ENCODE measurements at places on chromosomes 4 and X.

DNA sequence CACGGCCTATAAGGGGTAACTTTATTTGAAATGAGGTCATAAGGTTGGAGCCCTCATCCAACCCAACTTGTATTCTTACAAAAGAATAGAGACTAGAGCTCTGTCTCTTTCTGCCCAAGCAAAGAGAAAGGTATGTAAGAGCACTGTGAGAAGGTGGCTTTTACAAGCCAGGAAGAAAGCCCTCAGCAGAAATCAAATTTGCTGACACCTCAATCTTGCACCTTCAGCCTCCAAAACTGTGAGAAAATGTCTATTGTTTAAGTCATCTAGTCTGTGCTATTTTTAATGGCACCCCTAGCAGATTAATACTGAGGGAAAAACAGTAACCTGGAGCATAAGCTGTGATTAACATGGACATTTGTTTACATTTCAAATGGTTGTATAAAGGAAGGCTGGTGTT, 860.7 kb downstream of the PCDH7 start:
- no peak for DNase-seq

DNA sequence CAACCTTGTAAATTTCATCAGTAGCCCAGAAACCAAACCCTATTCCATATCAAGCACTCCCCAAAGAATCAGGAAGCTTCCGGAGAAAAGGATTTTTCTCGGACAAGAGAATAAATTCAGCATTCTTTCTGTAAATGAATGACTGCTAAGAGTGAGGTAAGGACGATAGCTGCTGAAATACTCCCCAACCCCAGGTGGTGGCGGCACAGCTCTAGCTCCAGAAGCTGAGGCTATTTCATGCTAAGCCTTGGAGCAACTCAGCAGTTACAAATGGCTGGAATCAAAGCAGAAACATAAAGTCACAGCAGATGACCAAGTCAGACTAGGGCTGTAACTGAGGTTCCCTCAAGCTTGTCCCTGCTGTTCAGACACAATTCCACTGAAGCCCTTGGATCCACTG, 13.9 kb upstream of the PCDH19 start:
- DNase-seq, result no peak

- DNase-seq, result no peak
Observed at GRCh38 chr4:187541666-187542065, 453.9 kb upstream of the ZFP42 start.

- DNase-seq, result peak; percentile 35
Observed at GRCh38 chrX:68686097-68686977, 38.9 kb downstream of the STARD8 start.

DNA sequence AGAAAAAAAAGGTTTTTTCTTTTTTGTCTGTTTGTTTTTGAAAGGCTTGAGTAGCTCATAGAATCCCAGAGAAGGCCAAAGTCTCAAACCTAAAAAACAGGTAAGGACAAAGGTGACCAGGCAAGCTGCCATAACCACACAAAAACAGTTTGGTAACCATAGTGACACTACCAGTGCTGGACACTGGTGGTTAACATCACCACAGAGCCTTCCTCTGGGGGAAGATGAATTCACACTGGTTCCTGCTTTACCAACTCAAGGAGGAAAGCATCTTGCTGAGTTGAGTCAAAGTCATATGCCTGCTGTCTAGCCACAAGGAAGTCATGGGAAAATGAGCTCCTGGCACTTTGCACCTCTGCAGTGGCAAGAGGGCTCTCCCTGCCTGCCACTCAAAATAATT, 32.5 kb downstream of the IDS start:
- no peak for DNase-seq

- DNase-seq, result no peak
Observed at GRCh38 chr4:36072529-36072928, 171.8 kb downstream of the ARAP2 start.

DNA sequence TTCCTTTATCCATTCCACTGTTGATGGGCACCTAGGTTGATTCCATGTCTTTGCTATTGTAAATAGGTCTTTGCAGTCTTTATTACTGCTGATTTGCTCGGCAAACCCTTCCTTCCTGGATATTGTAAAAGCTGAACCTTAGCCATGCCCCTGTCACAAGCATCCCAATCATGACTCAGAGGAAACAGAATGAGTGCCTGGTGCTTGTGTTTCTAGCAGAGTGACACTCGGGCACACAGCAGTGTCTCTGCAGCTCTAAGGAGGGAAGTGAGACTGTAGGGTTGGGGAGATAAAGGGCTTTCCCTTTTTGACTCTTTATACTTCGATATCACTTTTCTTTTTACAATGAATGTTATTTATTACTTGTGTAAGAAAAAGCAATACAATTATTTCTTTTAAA, 83.3 kb downstream of the AKAP4 start:
- no peak for DNase-seq

DNA sequence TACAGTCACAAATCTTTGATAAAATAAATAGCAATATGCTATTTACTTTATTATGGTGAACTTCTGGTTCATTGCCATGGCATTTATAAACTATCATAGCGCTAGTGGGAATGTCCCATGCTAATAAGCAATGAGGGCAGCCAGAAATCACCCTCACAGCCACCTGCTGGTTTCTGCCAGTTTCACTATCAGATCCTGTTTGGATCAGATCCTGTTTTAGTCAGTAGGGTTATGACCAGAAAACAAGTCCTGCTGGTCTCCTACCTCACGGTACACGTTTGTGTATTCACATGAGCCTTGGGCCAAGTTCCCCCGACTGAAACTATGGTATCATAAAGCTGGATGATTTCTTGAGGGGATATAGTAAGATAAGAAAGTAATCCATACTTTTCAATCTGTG, 17.7 kb downstream of the FOXR2 start:
- DNase-seq, result no peak

DNA sequence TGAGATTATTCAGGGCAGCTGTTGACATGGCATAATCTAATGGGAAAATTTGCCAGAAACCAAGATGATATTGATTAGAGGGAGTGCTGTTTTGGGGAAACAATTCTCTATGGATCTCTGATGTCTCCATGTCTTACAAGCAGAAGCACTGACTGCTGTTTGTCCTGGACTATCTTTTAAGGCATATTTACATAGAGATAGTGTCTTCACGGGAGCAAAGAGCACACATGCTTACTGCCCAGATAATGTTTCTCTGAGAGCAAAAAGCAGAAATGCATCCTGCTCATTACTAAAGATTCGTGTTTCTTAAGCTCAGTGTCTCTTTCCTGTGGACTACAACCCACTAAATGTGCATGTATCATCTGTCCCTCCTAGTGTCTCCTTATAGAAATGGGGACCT, 41.3 kb upstream of the GLRA3 start:
- no peak for DNase-seq

DNA sequence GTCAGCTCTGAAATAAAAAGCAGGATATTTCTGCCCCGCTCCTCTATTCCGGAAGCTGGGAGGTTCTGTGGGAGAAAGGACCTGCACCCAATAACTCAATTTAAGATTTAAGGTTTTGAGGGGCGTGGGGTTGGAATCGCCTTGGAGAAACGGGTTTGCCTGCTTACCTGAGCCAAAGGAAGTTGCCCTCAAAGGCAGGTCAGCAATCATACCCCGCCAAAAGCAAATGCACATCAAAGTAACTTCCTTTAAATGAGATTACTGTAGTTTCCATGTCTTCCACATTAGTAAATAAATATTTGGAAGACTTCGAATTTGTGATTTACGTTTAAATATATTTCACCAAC, 978 bp upstream of the HS3ST1 start:
- DNase-seq, result no peak

DNA sequence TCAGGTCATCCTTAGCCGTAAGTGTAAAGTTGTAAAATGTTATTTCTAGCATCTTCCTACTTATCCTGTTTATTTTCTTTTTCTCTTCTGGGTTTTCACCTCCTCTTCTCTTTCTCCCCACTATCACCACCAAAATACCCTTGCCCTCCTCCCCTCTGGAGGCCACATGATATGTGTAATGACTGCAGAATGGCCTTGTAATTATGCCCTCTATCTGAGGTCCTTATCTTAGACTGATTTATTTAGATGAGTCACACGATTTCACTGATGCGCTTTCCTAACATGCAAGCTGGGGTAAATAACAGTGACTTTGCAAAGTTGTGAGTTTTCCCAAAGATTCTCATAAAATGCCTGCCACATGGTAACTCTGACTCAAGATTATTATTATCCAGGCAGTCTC, 231.8 kb upstream of the GPRIN3 start:
- DNase-seq, result no peak

GRCh38 chrX:117936118-117936517, 180.5 kb downstream of the KLHL13 start:
- DNase-seq, result no peak

GRCh38 chrX:13752141-13752540, 17.6 kb downstream of the OFD1 start:
- DNase-seq, result no peak

DNA sequence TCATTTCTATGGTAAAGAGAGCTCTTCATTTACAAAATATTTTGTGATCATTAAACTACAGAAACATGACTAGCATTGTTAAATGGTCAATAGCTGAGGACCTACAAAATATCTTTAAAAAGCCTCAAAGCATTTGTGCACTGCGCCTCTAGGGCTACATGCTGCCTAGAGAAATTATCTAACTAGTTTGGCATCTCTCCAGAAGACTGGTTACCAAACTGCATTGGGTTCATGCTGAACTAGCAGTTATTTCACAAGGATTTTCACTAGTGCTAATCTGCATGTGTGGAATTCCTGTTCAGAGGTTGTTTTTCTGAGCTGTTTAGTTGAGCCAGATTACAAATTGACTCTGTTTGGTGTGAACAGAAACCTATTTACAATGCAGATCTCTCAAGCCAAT, 58.5 kb upstream of the PITX2 start:
- DNase-seq, result no peak

- DNase-seq, result no peak
Observed at GRCh38 chrX:43646800-43647199, 9.3 kb upstream of the MAOA start.

DNA sequence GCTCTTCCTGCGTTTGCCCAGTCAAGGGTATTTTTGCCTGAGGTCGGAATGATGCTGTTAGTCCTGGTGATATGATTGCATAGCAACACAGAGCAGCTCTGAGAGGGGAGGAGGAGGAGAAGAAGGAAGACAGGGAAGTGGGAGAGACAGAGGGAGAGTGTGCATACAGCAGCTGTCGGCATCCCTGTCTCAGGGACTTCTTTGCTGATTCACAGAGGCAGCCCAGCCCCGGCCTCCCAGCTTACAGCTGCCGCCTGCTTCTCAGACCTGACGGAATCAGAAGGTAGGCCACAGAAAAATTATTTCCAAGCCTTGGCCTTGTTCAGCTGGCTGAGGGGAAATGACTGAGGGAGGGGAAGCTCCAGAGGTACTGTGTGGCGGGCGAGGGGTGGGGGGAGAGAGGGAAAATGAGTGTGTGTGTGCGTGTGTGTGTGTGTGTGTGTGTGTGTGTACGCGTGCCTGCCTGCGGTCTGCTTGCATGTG, 319 bp downstream of the DRP2 start:
- no peak for DNase-seq

DNA sequence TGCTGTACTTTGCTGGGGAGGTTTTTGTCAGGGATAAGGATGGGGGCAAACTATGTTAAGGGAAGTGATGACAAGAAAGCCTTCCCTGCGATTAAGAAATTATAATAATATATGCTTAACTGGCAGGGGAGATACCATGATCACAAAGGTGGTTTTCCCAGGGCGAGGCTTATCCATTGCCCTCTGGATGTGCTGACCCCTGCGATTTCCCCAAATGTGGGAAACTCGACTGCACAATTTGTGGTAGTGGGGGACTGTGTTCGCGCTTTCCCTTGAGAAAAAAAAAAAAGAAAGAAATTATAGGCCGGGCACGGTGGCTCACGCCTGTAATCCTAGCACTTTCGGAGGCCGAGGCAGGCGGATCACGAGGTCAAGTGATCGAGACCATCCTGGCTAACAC, 24.5 kb downstream of the SLC25A43 start:
- no peak for DNase-seq

DNA sequence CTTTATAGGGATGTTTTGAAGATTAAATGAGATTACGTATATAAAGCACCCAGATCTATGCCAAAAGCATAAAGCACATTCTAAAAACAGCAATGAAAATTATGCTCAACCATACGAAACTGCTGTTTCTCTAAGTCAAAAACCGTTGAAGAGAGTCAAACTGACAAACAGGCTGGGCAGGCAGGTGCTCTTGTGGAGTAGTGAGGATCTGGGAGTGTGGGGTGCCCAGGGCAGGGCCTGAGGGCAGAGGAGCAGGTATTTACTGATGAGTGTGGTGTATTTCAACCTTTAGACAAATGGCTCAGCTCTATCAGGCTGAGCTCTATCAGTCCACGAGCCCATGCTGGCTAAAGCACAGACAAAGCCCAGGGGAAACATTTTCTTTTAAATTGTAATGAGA, 40.4 kb downstream of the RELL1 start:
- no peak for DNase-seq

DNA sequence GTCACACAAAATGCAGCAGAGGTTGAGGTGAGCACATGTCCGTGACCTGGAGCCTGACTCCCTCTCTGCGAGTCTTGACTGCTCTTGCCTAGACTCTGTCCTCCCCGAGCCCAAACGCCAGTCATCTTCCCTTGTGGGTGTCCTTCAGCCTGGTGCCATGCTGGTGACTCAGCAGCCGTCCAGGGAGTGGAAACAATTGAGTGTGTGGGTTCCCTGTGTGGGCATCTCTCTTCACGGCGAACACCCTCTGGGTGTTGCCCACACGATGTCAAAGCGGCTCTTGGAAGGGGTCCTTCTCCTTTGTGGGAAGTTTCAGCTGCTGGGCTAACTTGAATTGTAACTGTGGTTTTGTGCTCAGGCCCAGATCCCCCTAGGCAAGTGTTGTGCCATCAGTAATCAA, 17.5 kb upstream of the MSANTD1 start:
- DNase-seq, result no peak

DNA sequence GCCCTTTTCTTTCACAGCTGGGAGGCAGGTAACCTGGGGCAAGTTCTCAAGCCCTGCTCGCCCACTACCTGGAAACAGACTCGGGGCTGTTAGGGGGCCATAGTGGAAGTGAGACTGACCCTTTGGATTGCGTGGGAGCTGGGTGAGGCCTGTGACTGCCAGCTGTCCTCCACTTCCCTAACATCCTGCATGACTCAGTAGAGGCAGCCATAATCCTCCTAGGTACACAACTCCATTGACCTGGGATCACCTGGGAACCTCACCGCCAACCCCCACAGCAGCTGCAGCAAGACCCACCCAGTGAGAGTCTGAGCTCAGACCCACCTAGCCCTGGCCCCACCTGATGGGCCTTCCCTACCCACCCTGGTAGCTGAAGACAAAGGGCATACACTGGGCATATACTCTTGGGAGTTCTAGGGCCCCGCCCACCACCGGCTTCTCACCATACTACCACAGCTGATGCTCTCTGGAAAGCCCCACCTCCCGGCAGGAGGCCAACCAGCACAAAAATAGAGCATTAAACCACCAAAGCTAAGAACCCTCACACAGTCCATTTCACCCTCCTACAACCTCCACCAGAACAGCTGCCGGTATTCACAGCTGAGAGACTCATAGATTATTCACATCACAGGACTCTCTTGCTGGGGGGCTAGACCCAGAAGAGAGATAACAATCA, 61.1 kb upstream of the DCTD start:
- no peak for DNase-seq

DNA sequence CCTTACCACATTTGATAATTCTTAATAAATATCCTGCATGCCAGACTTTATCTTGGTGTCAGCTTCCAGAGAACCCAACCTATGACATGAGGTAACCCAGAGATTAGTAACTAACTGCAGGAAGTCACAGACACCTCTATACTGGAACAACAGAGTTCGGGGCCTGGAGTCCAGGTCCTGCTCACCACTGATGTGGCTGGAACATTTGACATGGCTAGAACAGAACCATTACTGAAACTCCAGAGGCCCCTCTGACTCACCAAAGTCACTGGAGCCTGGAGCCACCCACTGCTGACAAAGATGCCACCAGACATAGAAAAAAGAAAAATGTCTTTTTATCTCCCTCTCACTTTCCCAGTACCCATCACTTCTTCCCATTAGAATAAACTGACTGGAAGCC, 403.7 kb downstream of the MID1IP1 start:
- DNase-seq, result no peak
